ENCODE measurements at places on chromosomes 7 and 10. TPM values are rescaled to one million over a fixed set of nuclear protein-coding genes. Genes with fewer than 3 reads are reported as not detected.

GRCh38 chr7:141281311-141281710 is 207.4 kb downstream of the TMEM178B start:
- H3K27me3 ChIP-seq = no peaks in the 10 kb centered on the region
- H3K4me3 ChIP-seq = no peak overlapping the region
- no peaks in the 10 kb centered on the region for H3K36me3 ChIP-seq
- no peaks in the 10 kb centered on the region for H3K4me1 ChIP-seq
- H3K27ac ChIP-seq = no peak overlapping the region
- no peak for DNase-seq

GRCh38 chr10:91694170-91694794 is 61.4 kb upstream of the PPP1R3C start:
- no peak overlapping the region for H3K4me3 ChIP-seq
- peak; percentile 23 for DNase-seq
- H3K36me3 ChIP-seq = no peaks in the 10 kb centered on the region
- peaks cover 6% of the 10 kb centered on the region for H3K4me1 ChIP-seq
- H3K27me3 ChIP-seq = no peaks in the 10 kb centered on the region
- no peak overlapping the region for H3K27ac ChIP-seq

- DNase-seq = no peak
- H3K4me1 ChIP-seq = peaks cover 10% of the 10 kb centered on the region
- no peak overlapping the region for H3K27ac ChIP-seq
- H3K4me3 ChIP-seq = no peak overlapping the region
- no peaks in the 10 kb centered on the region for H3K36me3 ChIP-seq
These were observed 10.5 kb downstream of the SKAP2 start for GRCh38 chr7:26853788-26854393.

GRCh38 chr7:155371884-155372781 is 74.5 kb downstream of the INSIG1 start:
- peak overlapping the region; percentile 85 for H3K4me3 ChIP-seq
- H3K27me3 ChIP-seq = peaks cover 75% of the 10 kb centered on the region
- H3K27ac ChIP-seq = no peak overlapping the region
- H3K4me1 ChIP-seq = peaks cover 36% of the 10 kb centered on the region

DNA sequence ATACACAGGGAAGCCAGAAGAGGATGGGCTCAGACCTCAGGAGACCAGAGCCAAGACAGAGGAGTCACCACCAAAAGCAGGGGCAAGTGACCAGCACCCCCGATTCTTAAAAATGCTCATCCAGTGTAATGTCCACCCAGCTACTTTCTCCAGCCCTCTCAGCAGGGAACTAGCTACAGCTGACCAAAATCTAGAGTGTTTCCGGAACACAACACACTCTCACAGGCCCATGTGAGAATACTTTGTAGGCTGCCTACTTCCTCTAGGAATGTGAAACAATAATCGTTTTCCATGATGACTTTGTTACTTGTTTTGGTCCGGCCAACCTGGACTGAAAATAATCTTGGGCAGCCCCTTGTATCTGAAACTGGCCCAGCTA is 14.5 kb downstream of the PSAP start:
- H3K27me3 ChIP-seq = no peaks in the 10 kb centered on the region
- no peak overlapping the region for H3K27ac ChIP-seq
- no peak for DNase-seq

DNA sequence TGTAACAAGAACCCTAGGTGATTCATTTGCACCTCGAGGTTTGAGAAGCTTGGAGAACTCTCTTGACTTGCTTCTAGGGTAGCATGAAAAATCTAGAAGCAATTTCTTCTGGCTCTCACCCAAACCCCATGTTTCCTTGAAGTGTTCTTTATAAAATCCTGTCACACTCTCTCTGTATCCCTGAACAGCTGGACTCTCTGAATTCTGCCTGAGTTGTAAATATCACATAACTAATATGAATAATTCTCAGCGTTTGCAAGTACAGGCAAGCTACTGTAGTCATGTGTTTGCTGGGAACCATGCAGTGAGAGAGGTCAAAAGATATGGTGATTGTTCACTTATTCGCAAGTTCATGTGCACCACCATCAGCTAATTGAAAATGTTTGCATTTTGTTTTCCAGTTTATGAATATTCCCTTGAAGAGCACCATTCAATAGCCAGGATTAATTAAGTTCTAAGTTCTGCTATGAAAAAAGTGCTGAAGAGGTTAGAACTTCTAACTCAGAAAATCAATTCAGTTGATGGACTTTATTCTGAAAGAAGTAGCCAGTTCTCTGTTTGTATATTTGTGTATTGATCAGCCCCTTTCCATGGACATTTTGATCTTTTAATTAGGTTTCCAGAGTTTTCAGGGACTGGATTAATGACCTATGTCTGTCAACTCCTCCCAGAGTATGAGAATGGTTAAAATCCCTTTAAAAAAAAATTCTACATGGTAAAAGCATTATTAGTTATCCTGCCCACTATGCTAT is 243.0 kb downstream of the PLXDC2 start:
- no peaks in the 10 kb centered on the region for H3K36me3 ChIP-seq
- no peak overlapping the region for H3K27ac ChIP-seq
- H3K27me3 ChIP-seq = no peaks in the 10 kb centered on the region
- no peak overlapping the region for H3K4me3 ChIP-seq
- H3K4me1 ChIP-seq = no peaks in the 10 kb centered on the region
- no peak for DNase-seq

DNA sequence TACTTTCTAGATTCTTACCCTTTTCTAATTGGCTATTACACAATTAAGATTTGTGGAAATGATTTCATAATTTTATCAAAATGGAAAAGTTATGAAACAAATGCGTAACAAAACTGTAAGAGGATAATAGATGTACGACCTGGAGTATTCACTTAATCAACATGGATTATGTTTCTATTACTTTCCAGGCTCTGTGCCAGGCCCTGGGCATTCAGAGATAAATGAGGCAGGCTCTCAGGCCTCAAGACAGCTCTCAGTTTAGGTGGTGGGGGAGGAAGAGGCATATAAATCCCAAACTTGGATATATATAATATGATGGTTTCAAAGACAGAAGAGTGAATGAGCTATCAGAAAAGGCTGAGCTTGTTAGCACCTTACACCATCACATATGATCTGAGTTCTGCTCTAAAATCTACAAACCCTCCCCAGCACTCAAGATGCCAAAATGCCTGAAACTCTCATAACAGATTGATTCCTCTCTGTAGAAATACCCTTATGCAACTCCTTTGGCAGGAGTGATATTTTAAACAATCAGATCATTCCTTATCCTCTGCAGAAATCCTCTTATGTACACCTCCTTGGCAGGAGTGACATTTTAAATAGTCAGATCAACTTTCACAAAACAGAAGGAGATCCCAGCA is 42.5 kb downstream of the ACBD5 start:
- DNase-seq = no peak
- H3K4me3 ChIP-seq = no peak overlapping the region
- H3K27me3 ChIP-seq = no peaks in the 10 kb centered on the region
- H3K36me3 ChIP-seq = no peaks in the 10 kb centered on the region
- H3K4me1 ChIP-seq = no peaks in the 10 kb centered on the region

- H3K27ac ChIP-seq = no peak overlapping the region
- H3K36me3 ChIP-seq = no peaks in the 10 kb centered on the region
- peaks cover 13% of the 10 kb centered on the region for H3K4me1 ChIP-seq
These were observed 43.2 kb downstream of the SVIL start for GRCh38 chr10:29591651-29591968.

DNA sequence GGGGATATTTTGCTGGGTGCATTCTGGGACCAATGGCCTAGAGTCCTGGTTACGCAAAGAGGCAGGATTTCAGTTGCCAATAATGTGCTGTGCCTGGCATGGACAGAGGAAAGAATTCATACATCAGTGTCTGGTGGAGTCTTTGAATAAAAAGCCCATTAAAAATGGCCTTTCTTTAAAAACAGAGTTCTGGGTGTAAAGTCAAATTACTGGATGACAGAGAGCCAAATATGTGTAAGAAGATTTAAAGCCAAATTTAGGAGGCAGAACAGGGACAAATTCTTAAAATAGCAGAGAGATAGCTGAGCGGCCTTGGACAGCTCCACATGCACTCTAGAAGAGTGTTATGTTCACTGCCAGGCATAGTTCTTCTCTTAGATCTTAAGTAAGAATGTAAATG is 60.8 kb upstream of the MEOX2 start:
- H3K4me1 ChIP-seq = no peaks in the 10 kb centered on the region
- H3K36me3 ChIP-seq = no peaks in the 10 kb centered on the region
- no peak overlapping the region for H3K4me3 ChIP-seq
- no peak overlapping the region for H3K27ac ChIP-seq

DNA sequence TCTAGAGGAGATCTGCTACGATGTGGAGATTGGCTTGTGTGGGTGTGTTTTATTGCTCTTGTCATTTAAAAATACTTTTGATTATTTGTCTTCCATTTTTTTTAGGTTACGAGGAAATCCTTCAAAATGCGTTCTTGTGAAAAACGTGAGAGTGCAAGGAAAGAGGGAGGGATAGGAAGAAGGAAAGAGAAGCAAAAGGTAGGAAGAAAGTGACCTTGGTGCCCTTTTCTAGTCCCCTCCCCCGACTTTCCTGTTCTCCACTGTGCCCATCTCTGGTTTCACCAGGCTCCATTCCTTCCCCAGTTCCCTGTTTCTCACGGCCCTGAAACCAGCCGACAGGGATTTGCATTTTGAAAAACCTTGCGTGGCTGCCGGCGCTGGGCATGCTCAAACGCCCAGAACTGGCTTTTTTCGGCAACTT is 506 bp upstream of the GNAI1 start:
- peaks cover 45% of the 10 kb centered on the region for H3K4me1 ChIP-seq
- no peak for DNase-seq
- peaks cover 39% of the 10 kb centered on the region for H3K27me3 ChIP-seq
- no peak overlapping the region for H3K27ac ChIP-seq
- H3K4me3 ChIP-seq = peak overlapping the region; percentile 83
- peaks cover 4% of the 10 kb centered on the region for H3K36me3 ChIP-seq

GRCh38 chr7:133781486-133782090 is 345.6 kb upstream of the LRGUK start:
- peaks cover 3% of the 10 kb centered on the region for H3K36me3 ChIP-seq
- no peak for DNase-seq
- no peaks in the 10 kb centered on the region for H3K27me3 ChIP-seq
- peaks cover 5% of the 10 kb centered on the region for H3K4me1 ChIP-seq
- no peak overlapping the region for H3K4me3 ChIP-seq

GRCh38 chr7:111666260-111666659 is 104.0 kb upstream of the IMMP2L start:
- H3K4me3 ChIP-seq = no peak overlapping the region
- DNase-seq = no peak
- H3K27me3 ChIP-seq = no peaks in the 10 kb centered on the region
- no peaks in the 10 kb centered on the region for H3K4me1 ChIP-seq
- H3K27ac ChIP-seq = no peak overlapping the region

GRCh38 chr10:37975401-37975991 is 951 bp downstream of the ZNF25 start:
- H3K4me1 ChIP-seq = peaks cover 14% of the 10 kb centered on the region
- H3K27ac ChIP-seq = peak overlapping the region; percentile 98
- no peaks in the 10 kb centered on the region for H3K27me3 ChIP-seq
- DNase-seq = no peak
- H3K4me3 ChIP-seq = peak overlapping the region; percentile 90

- no peak overlapping the region for H3K27ac ChIP-seq
- H3K4me1 ChIP-seq = no peaks in the 10 kb centered on the region
- H3K4me3 ChIP-seq = no peak overlapping the region
- DNase-seq = no peak
- H3K27me3 ChIP-seq = peaks cover 39% of the 10 kb centered on the region
These were observed 98.6 kb downstream of the CCDC3 start for GRCh38 chr10:12902851-12903358.

DNA sequence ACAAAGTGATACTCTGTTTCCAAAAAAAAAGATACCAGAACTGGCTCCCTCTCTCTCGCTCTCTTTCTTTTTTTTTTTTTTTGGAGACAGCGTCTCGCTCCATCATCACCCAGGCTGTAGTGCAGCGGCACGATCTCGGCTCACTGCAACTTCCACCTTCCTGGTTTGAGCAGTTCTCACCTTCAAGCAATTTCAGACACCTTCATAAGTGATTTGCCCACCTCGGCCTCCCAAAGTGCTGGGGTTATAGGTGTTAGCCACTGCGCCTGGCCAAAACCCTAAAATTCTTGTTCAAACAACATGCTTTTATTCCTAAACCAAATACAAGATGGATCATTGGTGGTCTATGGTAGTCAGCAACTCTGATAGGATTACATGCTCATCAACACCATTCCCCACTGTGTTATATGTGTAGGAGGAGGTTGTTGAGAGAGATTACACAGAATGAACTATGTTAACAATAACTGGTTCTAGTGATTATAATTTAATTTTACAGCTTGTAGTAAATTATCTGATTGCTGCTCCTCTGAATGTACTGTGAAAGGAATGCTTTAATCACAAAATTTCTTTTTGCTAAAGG is 15.5 kb downstream of the ACBD5 start:
- peaks cover 8% of the 10 kb centered on the region for H3K4me1 ChIP-seq
- no peak overlapping the region for H3K27ac ChIP-seq
- no peaks in the 10 kb centered on the region for H3K27me3 ChIP-seq
- DNase-seq = no peak
- H3K4me3 ChIP-seq = no peak overlapping the region
- H3K36me3 ChIP-seq = no peaks in the 10 kb centered on the region

DNA sequence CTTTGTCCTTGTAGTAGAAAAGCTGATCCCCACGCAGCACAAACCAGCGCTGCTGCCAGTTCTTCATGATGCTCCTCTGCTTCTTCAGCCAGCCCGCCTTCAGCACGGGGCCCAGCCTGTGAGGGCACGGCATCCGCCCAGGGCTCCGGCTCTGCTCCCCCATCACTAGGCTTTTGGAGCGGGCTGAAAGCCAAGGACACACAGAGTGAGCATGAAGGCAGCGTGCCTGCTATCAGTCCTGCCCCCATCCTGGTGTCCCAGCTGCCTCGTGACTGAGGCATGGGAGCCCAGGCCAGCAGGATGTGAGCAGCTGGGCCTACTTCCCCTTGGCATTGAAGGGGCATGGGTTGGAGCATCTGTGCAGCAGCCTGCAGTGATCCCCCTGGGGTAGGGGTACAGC is 21.9 kb downstream of the ARHGAP22 start:
- H3K27me3 ChIP-seq = peaks cover 16% of the 10 kb centered on the region
- H3K27ac ChIP-seq = no peak overlapping the region
- H3K4me3 ChIP-seq = no peak overlapping the region
- peaks cover 4% of the 10 kb centered on the region for H3K36me3 ChIP-seq
- no peaks in the 10 kb centered on the region for H3K4me1 ChIP-seq
- no peak for DNase-seq

Gene SFTPA1
- total RNA-seq = not detected

Gene LIPM
- total RNA-seq = not detected

Gene MINDY4
- total RNA-seq = 1.9 TPM

Gene SLC39A12
- total RNA-seq = not detected

Gene ANXA7
- total RNA-seq = 108 TPM

Gene COBL
- not detected for total RNA-seq

Gene ANXA8L1
- total RNA-seq = 0.51 TPM

Gene NME8
- not detected for total RNA-seq

Gene PRPS1L1
- not detected for total RNA-seq

All from activated T-cell treated with anti-CD3 and anti-CD28 coated beads, Interleukin-2, amount 50 U/mL, for 72 hours (primary cell).